ENCODE measurements at places on chromosomes 11 and 22.

- DNase-seq = no peak
These were observed 82.5 kb downstream of the ARHGAP42 start for GRCh38 chr11:100769617-100770016.

GRCh38 chr11:69132301-69132670 is 23.4 kb upstream of the SMIM38 start:
- DNase-seq = no peak

DNA sequence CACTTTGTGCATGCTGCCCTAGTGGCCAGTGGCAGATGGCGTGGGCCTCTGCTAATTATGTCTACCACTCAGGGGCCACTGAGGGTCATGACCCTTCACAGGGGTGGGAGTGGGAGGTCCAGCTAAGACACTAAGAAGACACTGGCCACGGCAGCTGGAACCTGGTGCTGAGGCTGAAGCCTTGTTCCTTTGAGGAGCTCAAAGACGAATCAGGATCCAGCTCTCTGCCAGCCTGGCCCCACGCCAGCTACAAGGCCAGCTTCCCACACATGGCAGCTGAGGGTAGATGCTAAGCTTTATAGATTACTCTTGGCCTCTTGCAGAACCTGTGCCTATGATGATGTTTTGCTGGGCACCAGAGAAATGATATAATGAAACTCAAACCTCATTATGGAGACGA is 226.3 kb downstream of the DSCAML1 start:
- DNase-seq = no peak

DNA sequence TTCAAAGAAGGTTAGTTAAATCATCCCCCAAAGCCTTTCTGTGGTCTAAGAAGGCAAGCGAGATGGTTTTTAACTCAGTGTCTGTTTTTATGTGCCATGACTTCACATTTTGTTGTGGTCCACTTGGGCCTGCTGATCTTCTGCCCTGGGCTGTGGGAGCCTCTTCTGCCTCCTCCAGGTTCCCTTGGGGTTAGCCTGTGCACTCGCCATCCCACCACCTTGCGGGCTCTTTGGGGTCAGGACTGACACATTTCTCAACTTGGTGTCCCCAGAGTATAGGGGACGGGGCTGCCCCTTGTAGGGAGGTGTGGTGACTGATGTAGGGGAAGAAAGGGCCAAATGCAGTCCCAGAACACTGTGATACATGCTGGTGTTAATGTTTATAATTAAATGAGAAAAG is 207.0 kb downstream of the TBC1D22A start:
- no peak for DNase-seq

DNA sequence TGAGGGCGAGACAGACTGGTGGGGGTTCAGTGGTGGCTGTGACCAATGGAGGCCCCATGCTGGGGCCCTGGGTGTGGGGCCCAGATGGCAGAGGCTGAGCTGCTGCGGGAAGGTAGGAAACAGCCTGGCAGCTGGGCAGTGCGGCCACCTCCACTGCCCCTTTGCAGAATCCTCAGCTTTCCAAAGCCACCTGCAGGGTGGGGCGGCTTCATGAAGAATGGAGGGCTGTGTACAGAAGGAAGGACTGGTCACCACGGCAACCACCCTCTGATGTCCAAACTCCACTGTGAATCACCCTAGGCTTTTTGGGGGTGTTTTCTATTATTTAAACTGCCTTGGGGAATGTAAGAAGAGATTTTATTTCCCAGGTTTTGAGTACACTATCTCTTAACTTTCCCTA is 166.3 kb upstream of the NAV2 start:
- no peak for DNase-seq

- no peak for DNase-seq
These were observed 46.6 kb downstream of the KCNC1 start for GRCh38 chr11:17781221-17781620.

GRCh38 chr11:10371926-10372641 is 67.2 kb downstream of the ADM start:
- no peak for DNase-seq

DNA sequence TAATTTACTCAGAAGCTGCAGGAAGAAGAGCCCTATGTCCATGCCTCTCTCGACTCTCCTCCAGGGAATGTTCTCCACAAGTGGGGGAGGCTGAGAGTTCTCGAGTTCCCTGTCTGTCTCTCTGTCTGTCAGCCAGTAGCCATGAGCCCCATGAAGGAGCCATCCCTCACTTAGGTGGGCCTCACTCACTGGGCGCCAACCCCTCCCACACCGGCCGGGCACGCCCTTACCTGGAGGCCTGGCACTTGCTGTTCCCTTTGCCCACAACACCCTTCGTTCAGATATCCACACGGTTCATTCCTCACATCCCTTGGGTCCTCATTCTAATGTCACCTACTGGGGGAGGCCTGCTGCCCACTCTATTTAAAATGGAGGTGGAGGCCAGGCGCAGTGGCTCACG is 14.2 kb upstream of the IL10RA start:
- DNase-seq = no peak

Measured in spinal cord (tissue), 10 donors.